ENCODE measurements at places on chromosomes 7 and 10.

DNA sequence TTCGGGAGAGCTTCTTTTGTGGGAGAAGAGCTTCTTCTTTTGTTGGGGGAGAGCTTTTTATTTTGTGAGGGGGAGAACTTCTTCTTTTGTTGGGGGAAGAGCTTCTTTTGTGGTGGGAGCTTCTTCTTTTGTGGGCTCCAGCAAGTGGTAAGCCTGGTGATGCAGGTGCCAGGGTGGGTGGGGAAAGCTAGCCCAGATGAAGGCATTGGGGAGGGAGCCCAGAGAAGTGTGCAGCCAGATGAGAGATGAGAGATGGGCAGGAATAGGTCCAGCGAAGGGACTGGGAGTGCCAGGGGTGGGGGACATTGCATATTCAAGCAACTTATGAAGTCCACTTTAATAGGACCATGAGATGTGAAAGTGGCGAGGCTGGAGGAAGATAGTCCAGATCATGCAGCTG lies 9.7 kb downstream of the ADRA2A start:
- no peak for DNase-seq

- no peak for DNase-seq
Measured at GRCh38 chr10:86962136-86962980, 4.0 kb downstream of the SNCG start.

DNA sequence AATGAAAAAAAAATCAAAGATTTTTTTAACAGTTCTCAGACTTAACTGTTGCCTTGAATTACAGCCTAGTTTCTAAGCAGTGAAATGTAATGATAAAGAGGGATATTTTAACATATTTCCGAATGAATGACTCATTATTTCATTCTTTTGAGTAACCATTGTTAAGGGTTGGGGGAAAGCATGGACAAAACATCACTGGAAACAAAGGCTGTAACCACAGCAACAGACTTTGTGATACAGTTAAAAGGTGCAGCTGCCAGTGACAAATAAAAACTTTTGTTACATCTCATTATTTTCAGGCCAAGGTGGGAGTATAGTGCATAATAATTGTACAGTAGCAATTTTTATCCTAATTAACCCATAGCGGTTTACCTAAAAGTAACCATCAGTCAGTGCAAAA lies 172.6 kb downstream of the LRRTM3 start:
- no peak for DNase-seq

- DNase-seq: no peak
Measured at GRCh38 chr7:156792611-156793010, 100.4 kb downstream of the LMBR1 start.

GRCh38 chr7:3179456-3179855 lies 121.6 kb upstream of the SDK1 start:
- no peak for DNase-seq

Data from NCI-H1092 treated with DMSO at 0.1 percent for 48 hours (cell line).